Esophagus squamous epithelium (tissue), 5 donors: ENCODE measurements at places on chromosomes 16 and 17.

- DNase-seq: no peak
These were observed 577 bp downstream of the ZNF646 start for GRCh38 chr16:31074814-31075183.

DNA sequence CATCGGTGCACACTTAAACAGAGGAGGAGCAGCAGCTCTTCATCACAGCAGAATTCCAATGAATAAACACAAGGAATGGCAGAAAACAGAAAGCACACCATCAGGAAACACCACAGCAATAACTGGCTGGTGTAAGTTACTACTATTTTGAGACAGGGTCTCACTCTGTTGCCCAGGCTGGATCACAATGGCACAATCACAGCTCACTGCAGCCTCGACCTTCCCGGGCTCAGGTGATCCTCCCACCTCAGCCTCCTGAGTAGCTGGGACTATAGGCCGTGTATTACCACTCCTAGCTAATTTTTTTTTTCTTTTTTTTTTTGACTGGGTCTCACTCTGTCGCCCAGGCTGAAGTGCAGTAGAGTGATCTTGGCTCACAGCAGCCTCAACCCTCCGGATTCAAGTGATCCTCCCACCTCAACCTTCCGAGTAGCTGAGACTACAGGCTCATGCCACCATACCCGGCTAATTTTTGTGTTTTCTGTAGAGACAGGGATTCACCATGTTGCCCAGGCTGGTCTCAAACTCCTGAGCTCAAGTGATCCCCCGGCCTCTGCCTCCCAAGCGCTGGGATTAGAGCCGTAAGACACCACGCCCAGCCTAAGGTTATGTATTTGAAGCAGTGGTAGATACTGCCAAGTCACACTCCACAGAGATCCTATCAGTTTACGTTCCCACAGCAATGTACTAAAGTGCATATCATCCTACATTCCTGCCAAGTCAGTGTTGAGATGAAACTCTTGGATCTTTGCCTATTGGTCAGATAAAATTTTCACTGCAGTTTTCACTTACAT, 20.7 kb downstream of the TRAP1 start:
- no peak for DNase-seq

GRCh38 chr17:2138761-2139160, 83.9 kb downstream of the HIC1 start:
- DNase-seq: no peak

- no peak for DNase-seq
These were observed 320 bp downstream of the SPAG9 start for GRCh38 chr17:51120357-51120738.

DNA sequence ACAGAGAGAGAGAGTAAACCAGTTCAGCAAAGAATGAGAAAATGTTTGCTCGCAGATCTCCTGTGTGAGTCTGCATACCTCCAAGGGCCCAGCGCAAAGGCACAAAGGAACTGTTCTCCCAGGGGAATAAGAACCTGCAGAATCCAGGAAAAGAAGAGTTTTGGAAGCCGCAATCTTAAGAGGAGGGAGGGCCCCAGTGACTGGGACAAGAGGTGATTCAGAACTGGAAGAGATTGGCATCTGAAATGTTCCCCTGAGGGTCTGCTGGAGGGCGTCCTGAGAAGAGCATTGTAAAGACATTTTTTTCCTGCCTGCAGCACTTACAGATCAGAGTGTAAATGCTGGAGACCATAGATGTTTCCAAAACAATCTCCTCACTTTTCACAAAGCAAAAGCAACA, 6.1 kb downstream of the ATMIN start:
- no peak for DNase-seq

DNA sequence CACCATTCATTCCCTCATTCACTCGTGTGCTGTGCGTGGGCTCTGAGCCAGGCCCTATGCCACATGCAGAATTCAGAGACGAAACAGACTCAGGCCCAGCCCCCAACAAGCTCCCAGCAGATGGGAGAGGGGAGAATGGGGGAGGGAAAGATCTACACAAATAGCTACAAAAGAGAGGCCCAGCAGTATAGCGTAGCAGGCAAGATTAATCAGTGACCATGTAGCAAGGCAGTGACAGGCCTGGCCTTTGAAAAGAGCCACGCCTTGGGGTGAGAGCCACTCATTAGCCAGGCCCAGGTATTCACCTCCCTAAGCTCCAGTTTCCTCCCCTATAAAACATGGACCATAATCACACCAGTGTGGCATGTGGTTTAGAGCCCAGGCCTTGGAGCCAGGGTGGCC, 16.4 kb upstream of the KRT19 start:
- DNase-seq: no peak

DNA sequence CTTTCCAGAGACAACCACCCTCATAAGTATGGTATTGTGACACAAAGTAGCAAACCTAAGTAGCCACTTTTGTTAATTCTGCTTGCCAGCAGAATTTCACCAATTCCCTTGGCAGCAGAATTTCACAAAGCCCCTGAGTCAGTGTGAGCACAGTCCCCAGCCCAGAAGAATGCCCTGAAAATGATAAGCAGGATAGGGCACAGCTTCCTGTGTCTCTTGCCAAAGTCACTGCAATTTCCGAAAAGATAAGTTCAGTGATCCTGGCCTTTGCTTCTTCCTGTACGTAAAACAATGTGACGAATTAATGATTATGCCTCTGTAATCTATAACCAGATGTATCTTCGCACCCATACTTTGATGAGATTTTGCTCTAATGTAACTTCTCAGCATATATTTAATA, 16.0 kb upstream of the WIPF2 start:
- no peak for DNase-seq

DNA sequence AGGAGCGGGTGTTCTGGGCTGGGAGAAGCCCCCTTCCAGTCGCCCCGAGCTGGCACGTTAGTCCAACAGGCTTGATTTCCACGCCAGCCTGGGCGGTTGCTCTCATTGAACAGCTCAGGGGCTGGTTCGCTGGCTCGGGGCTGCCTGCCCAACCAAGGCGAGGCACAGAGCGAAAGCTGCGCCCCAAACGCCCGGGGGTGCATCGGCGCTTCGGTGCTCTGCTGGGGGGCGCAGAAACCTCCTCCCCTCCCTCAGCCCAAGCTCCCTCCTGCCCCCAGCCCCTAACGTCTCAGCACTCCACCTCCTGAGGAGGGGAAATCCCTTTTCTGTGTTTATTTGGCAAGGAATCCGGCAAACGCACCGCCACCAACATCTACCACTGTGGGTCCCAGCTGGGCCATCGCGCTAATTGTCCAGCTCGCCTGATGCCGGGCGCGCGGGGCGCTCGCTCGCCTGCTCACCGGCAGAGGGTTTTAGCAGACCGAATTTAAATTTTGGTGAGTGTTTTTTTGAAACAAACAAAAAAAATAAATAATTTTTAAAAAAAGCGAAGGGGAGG, 29.5 kb upstream of the RBFOX1 start:
- DNase-seq: no peak

DNA sequence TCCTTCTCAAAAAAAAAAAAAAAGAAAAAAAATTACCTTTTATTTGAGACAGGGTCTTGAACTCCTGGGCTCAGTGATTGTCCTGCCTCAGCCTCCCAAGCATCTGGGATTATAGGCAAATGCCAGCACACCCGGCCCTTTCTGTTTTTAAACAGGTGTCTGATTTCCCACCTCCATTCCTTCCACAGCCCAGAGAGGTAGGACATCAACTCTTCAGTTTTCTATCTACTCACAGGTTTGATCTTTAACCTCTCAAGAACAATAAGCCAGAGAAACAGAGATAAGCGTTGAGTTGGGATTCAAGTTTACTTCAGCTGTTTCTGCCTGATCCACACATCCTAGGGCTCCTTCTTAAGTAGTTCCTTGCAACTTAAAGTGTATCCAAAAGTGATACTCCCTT, 41.5 kb upstream of the TEX2 start:
- DNase-seq: no peak

GRCh38 chr17:47715669-47716325, 17.2 kb upstream of the TBX21 start:
- no peak for DNase-seq

GRCh38 chr17:34249061-34249460, 6.0 kb upstream of the CCL2 start:
- DNase-seq: no peak

- no peak for DNase-seq
These were observed 18.6 kb downstream of the HSBP1 start for GRCh38 chr16:83826146-83826913.

- DNase-seq: no peak
These were observed 72.1 kb downstream of the IL21R start for GRCh38 chr16:27474041-27474440.

- DNase-seq: no peak
These were observed 21.1 kb downstream of the IL4R start for GRCh38 chr16:27334838-27335237.

DNA sequence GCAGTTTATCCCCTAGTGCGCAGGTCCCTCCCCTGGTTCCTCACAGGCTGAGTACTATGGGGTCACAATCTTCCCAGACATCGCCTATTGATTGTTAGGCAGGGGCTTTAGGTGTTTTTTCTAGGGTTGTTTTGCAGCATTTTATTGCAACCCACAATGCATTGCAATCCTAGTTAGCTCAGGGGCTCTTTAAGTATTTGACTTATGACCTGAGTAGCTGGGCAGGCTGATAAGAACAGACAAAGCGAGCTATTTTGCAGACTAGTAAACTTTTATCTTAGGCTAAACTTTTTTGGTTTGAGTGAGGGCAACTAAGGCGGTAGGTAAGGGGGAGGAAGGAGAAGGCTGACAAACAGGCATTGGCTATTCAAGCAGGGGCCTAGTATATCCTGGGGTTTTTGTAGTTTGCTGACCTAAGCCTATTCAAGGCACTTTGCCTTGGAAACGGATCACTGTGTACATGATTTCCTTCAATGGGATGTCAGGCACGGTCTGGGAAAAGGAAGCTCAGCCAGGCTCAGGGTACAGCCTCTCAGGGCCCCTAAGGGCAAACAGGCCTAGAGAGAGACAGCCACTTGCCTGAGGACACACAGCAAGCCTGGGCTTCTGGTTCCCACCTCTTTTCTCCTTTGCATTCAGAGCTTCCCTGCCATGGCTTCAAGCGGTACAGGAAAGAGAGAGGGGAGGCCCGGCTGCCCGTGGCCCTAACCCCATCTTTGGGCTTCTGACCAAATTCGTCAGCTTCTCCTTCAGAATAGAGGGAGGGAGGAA, 6.4 kb downstream of the DRC7 start:
- DNase-seq: no peak

DNA sequence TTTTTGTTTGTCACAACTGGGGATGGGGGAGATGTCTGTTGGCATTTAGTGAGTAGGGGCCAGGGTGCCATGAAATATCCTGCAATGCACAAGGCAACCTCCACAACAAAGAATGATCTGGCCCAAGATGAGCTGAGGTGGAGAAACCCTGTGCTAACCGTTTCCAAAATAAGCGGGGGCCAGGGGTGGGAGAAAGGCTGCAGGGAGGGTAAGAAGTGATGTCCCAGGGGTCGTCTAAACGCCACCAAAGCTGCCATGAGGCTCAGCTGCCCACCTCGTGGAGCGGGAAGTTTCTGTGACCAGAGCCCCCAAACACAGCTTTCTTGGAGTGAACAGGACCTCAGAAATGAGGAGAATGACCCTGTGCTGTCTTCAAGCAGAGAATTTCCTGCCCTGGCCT, 76.5 kb upstream of the CDH5 start:
- DNase-seq: no peak

DNA sequence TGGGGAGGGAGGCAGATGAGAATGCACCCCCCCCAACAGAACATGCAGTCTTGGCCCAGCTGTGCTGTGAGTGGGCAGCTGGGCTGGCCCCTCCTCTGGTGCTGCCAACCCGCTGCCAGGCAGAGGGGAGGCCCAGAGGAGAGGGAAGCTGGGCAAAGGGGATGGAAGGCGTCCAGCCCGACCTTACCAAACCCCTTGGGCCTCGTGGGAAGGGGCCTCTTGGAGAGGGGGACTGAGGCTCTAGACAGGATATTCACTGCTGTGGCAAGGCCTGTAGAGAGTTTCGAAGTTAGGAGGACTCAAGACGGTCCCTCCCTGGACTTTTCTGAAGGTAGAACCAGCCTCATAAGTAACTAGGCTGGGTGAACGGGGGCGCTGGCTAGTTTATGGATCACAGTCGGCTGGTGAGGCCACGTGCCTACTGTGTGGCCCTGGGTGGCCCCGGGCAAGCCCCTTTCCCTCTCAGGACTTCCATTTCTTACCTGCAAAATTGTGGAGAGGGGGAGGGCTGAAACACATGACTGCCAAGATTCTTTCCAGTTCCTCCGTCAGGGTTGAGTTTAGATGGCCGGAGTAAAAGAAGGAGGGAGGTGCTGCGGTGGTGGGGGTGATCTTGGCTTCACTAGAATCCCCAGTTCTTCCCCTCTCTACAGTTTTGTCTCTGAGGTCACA, 857 bp upstream of the STAT5A start:
- DNase-seq: no peak
